Stimulated activated CD8-positive, alpha-beta memory T cell treated with anti-CD3 and anti-CD28 coated beads, Interleukin-7, amount 100 ng/mL, for 1 hour (primary cell): ENCODE measurements at places on chromosomes 7 and 10.

DNA sequence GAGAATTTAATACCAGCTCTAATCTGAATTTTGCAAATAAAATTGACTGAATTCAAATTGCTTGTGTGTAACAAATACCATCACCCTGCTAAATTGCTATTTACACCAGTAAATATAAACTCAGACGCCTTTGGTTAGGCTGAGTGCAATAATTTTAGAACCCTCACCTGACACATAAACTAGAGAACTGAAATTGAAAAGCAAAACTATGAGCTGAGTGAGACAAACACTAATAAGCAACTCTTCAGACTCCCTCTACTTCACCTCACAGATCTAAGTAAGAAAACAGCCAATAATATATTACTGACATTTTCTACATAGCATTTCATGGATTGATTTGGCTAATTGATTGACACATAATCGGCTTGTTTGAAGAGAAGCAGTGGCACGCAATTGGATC, 621.2 kb downstream of the REEP3 start:
- no peak for DNase-seq

- DNase-seq, result no peak
These were observed 576.1 kb upstream of the LRRTM3 start for GRCh38 chr10:66349726-66350125.

- DNase-seq, result no peak
These were observed 491.4 kb downstream of the KIF20B start for GRCh38 chr10:90192825-90193224.

- DNase-seq, result no peak
These were observed 2.8 kb downstream of the FGF8 start for GRCh38 chr10:101772895-101773761.

DNA sequence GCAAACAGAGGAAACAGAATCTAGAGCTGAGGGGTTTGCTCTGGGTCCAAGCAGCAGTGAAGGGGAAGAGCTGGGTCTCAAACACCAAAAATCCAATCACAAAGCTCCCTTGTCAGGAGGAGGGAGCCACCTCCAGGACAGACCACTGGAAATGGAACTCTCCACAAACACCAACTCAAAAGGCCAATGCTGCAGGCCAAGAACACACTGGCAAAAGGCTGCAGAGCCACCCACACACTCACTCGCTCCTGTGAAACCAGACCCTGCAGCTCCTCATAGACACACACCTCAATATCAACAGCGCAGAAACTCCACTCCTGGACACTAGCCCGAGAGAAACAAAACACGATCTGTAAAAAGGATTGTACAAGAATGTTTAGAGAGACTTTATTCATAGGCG, 213.5 kb downstream of the PTPRN2 start:
- no peak for DNase-seq

GRCh38 chr7:128357217-128357613, 4.3 kb downstream of the PRRT4 start:
- no peak for DNase-seq
